ENCODE measurements at places on chromosomes 13 and 19.
A peak's percentile ranks its signal among the peaks of the same experiment; 100 is the strongest.

GRCh38 chr13:114237415-114238112 lies 2.9 kb downstream of the CDC16 start:
- H3K4me1 ChIP-seq: peaks cover 15% of the 10 kb centered on the region
- H3K4me3 ChIP-seq: no peak overlapping the region
- no peak for DNase-seq
- H3K36me3 ChIP-seq: peaks cover 52% of the 10 kb centered on the region
- no peaks in the 10 kb centered on the region for H3K27me3 ChIP-seq

- H3K36me3 ChIP-seq: no peaks in the 10 kb centered on the region
- no peak for DNase-seq
- H3K4me3 ChIP-seq: no peak overlapping the region
- no peak overlapping the region for H3K27ac ChIP-seq
- H3K27me3 ChIP-seq: no peaks in the 10 kb centered on the region
Observed at GRCh38 chr19:5369962-5370367, 29.4 kb upstream of the PTPRS start.

DNA sequence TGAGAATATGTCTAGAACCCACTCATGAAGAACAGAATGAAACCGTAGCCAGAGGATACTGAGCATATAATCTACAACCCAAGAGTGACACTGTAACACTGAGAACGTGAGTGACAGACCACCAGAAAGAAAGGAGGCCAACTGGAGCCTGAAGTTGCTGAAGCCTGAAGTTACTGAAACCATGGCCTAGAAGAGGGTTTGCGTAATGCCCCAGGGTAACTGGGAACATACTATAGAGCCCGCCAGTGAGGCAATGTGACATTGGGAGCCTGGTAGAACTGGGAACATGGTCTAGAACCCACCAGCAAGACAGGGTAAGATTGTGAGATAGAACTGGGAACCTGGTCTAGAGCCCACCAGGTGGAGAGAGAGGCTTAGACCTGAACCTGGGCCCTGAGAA lies 15.5 kb upstream of the TNFSF14 start:
- no peak overlapping the region for H3K4me3 ChIP-seq
- H3K27me3 ChIP-seq: no peaks in the 10 kb centered on the region
- peaks cover 22% of the 10 kb centered on the region for H3K36me3 ChIP-seq
- no peak overlapping the region for H3K27ac ChIP-seq

GRCh38 chr19:29978080-29978479 lies 36.0 kb downstream of the URI1 start:
- no peaks in the 10 kb centered on the region for H3K4me1 ChIP-seq
- no peaks in the 10 kb centered on the region for H3K27me3 ChIP-seq
- no peak for DNase-seq
- no peaks in the 10 kb centered on the region for H3K36me3 ChIP-seq
- no peak overlapping the region for H3K4me3 ChIP-seq

GRCh38 chr13:108034909-108035410 lies 180.4 kb downstream of the LIG4 start:
- no peaks in the 10 kb centered on the region for H3K36me3 ChIP-seq
- no peak overlapping the region for H3K4me3 ChIP-seq

- no peak overlapping the region for H3K4me3 ChIP-seq
- H3K27me3 ChIP-seq: no peaks in the 10 kb centered on the region
- no peak for DNase-seq
- H3K36me3 ChIP-seq: peaks cover 3% of the 10 kb centered on the region
- peaks cover 45% of the 10 kb centered on the region for H3K4me1 ChIP-seq
Observed at GRCh38 chr13:27423333-27423732, 1.1 kb upstream of the GTF3A start.

- no peaks in the 10 kb centered on the region for H3K27me3 ChIP-seq
- DNase-seq: no peak
- no peak overlapping the region for H3K4me3 ChIP-seq
Observed at GRCh38 chr13:95480131-95480545, 72.4 kb upstream of the CLDN10 start.

DNA sequence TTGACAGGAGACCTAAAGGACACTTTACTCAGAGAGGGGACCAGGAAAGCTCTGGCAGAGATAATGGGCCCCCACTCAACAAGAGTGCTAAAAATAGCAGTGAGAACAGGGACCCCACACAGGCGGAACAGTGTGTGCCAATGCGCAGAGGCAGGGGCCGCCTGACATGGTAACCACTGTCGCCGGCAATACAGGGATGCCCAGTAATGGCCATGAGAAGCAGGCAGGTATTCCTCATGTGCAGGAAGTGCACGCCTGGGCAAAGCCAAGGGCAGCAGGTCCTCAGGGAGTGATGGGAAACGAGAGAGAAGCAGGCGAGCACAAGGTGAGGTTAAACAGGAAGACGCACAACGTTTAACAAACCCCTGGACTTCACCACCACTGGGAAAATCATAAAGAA lies 757.1 kb downstream of the LIG4 start:
- no peak for DNase-seq
- no peak overlapping the region for H3K4me3 ChIP-seq
- H3K36me3 ChIP-seq: no peaks in the 10 kb centered on the region
- no peaks in the 10 kb centered on the region for H3K27me3 ChIP-seq
- no peak overlapping the region for H3K27ac ChIP-seq
- H3K4me1 ChIP-seq: no peaks in the 10 kb centered on the region

DNA sequence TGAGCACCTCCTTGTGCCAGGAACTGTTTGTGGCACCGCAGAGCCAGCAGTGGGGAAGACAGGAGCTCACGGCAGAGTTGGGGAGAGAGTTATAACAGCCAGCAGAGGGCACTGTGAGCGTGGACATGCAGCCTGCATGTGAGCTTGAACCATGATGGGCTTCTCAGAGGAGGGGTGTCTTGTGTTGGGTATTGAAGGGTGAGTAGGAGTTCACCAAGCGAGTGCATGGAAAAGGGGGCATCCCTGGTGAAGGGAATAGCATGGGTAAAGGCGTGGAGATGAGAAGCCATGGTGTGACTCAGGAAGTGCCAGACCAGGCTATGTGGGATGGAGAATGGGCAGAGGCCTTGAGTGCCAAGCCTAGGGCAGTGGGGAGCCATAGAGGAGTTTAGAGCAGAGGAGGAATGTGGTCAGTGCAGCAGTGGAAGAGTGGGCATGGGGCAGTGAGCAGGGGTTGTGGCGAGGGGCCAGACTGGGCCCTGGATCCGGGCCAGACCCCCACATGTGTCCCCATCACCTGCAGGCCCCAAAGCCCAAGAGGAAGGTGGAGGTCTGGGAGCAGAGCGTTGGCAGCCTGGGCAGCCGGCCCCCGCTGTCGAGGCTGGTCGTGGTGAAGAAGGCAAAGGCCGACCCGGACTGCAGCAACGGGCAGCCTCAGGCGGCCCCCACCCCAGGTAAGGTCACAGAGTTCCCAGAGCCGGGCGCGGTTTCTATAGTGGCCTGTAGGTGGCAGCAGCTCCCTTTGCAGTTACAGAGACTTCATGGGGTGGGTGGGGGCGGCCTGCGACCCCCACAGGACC lies 11.8 kb upstream of the SHD start:
- H3K36me3 ChIP-seq: peaks cover 35% of the 10 kb centered on the region
- H3K27ac ChIP-seq: no peak overlapping the region
- H3K4me1 ChIP-seq: no peaks in the 10 kb centered on the region
- DNase-seq: no peak

DNA sequence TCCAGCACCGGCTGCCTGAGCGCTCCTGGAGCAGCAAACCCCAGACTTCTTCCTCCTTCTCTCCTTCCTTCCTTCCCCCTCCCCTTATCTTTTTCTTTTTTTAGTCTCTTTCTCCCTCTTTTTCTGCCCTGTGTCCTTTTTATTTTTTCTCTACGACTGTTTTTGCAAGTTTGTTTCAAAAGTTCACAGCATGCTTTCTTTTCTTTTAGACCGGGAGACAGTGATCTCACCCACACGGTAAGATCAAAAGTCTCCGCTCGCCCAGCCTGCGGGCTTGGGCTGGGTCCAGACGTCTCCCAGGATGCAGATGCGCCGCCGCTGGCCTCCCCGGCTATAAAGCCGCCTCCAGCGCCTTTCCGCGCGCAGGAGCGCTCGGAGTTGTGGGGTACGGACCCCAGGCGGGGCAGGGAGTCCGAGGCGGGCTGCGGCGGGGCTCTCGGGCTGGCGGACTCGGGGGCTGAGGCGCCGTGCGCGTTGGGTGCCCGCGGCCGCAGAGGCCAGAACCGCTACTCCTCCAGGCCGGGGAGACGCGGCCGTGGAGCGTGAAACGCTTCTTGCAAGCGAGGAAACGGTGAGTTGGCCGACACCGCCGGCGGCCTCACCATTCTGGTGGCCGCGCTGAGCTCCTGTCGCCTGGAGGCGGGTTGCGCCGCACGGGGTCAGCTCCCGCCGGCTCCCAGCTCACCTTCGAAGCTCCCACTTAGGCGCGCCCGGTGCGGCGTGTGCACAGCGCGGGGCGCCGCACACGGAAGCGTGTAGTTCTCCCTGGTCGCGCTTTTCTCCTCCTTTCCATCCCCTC lies 2.0 kb upstream of the TSHZ3 start:
- H3K4me1 ChIP-seq: no peaks in the 10 kb centered on the region
- H3K4me3 ChIP-seq: peak overlapping the region; percentile 49

- no peaks in the 10 kb centered on the region for H3K36me3 ChIP-seq
- no peaks in the 10 kb centered on the region for H3K27me3 ChIP-seq
- no peak overlapping the region for H3K4me3 ChIP-seq
- peak overlapping the region; percentile 75 for H3K27ac ChIP-seq
- DNase-seq: peak; percentile 56
- peaks cover 50% of the 10 kb centered on the region for H3K4me1 ChIP-seq
Observed at GRCh38 chr19:27672309-27673047, 1540.5 kb downstream of the UQCRFS1 start.

- H3K36me3 ChIP-seq: no peaks in the 10 kb centered on the region
- H3K27ac ChIP-seq: no peak overlapping the region
- H3K27me3 ChIP-seq: no peaks in the 10 kb centered on the region
- H3K4me3 ChIP-seq: no peak overlapping the region
- H3K4me1 ChIP-seq: peaks cover 16% of the 10 kb centered on the region
- no peak for DNase-seq
Observed at GRCh38 chr19:14686411-14686810, 3.4 kb upstream of the ZNF333 start.

DNA sequence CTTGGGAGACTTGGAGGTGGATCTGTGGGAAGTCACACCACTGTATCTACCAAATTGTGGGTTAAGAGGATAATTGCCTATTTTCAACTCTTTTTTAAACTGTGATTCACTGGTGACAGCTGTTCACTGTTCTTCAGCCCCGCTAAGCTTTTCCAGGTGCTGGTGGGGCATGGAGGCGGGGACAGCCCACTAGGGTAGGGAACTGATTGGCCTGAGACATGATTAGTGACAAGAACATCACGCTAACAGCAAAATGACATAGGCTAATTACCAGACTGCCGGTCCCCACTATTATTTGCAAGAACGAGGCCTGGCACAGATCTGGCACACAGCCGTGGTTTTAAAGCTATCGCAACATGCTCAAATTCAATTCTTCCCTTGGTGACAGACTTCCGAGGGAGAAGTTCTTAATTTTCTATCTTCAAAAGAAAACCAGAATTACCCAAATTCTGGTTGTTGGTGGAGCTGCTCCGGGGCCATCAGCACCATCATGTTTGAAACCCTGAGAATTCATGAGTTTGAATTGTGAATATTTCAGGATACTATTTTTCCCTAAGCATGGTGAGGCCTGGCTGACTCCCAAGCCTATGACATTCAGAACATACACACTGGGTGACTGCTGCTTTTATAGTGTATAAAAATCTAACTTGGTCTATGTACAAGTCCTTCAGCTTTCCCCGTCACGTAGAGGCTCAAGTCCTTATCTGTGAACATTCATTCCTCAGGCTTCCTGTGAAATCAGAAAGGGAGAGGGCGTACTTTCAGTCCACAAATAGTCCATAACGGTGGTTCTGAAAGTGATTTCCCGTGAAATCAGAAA lies 17.9 kb downstream of the DOCK9 start:
- peak overlapping the region; percentile 56 for H3K27ac ChIP-seq
- no peaks in the 10 kb centered on the region for H3K4me1 ChIP-seq
- H3K36me3 ChIP-seq: no peaks in the 10 kb centered on the region
- DNase-seq: no peak

DNA sequence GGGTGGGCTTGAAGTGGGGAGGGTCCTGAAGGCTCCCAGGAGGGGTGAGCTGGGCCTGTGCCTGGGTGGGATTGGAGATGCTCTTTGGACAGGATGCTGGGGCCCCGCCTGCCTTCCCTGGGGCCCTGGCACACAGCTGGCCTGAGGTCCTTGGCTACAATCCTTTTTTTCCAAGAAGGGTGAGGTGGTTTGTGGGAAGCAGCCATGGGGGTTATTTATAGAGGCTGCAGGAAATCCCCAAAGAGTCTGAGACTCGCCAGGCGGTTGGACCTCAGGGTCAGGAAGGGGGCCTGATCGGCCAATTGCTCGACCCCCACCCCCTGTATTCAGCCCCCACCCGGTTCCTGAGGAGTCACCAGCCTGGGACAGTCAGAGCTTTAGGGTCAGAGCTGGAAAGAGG lies 10.0 kb downstream of the GTPBP3 start:
- DNase-seq: no peak
- H3K4me3 ChIP-seq: no peak overlapping the region
- H3K4me1 ChIP-seq: no peaks in the 10 kb centered on the region
- no peaks in the 10 kb centered on the region for H3K27me3 ChIP-seq
- no peaks in the 10 kb centered on the region for H3K36me3 ChIP-seq
- peak overlapping the region; percentile 63 for H3K27ac ChIP-seq

DNA sequence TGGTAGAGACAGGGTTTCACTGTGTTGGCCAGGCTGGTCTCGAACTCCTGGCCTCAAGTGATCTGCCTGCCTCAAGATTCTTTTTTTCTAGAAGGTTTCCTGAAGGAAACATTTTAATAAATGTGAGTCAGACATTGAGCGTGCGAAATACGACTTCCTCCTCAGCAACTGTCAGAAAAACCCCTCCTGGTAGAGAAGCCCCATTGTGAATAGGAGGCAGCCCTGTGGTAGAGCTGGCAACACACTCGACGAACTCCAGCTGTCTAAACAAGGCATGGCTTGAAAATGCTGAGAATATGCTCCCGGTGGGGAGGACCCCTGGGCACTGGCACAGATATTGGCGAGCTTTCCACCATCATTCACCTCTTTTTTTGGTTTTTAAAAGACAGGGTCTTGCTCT lies 9.8 kb downstream of the ZNF333 start:
- H3K27me3 ChIP-seq: no peaks in the 10 kb centered on the region
- DNase-seq: no peak
- no peak overlapping the region for H3K4me3 ChIP-seq
- H3K36me3 ChIP-seq: peaks cover 93% of the 10 kb centered on the region

GRCh38 chr13:40440990-40441820 lies 225.2 kb downstream of the FOXO1 start:
- H3K36me3 ChIP-seq: no peaks in the 10 kb centered on the region
- no peaks in the 10 kb centered on the region for H3K27me3 ChIP-seq
- H3K4me1 ChIP-seq: no peaks in the 10 kb centered on the region
- peak overlapping the region; percentile 70 for H3K27ac ChIP-seq
- peak; percentile 84 for DNase-seq

Measured in right atrium auricular region (tissue), 2 donors.